ENCODE measurements at places on chromosomes 13 and 19. TPM values are rescaled to one million over a fixed set of nuclear protein-coding genes. Genes with fewer than 3 reads are reported as not detected.
A peak's percentile ranks its signal among the peaks of the same experiment; 100 is the strongest.

GRCh38 chr13:52983836-52984235, 44.8 kb upstream of the OLFM4 start:
- H3K27me3 ChIP-seq: no peaks in the 10 kb centered on the region
- no peaks in the 10 kb centered on the region for H3K4me1 ChIP-seq
- H3K4me3 ChIP-seq: no peak overlapping the region
- no peak overlapping the region for H3K27ac ChIP-seq
- no peaks in the 10 kb centered on the region for H3K36me3 ChIP-seq
- DNase-seq: no peak

Gene ZNF136
- 4.1 TPM for polyA plus RNA-seq

DNA sequence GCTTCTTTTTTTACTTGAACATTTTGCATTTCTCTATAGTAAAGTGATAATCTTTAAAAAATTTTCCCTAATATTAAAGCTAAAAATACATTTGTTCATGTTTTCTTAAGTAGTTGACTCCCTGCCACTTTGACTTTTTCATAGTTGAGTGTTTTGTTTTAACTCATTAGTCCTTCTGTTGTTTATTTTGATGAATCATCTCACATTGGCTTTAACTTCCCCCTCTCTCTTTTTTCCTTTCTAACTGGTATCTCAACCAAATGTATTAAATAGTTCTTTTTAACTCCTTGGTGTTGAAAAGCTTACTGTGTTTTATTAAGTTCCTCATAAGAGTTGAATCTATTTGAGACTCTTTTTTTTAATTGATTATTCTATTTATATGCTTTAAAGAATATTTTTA, 2.8 kb downstream of the TNFSF13B start:
- DNase-seq: no peak
- no peak overlapping the region for H3K27ac ChIP-seq
- H3K4me1 ChIP-seq: peaks cover 34% of the 10 kb centered on the region
- no peaks in the 10 kb centered on the region for H3K27me3 ChIP-seq
- H3K36me3 ChIP-seq: no peaks in the 10 kb centered on the region

- H3K4me1 ChIP-seq: no peaks in the 10 kb centered on the region
- H3K36me3 ChIP-seq: no peaks in the 10 kb centered on the region
- no peaks in the 10 kb centered on the region for H3K27me3 ChIP-seq
Measured at GRCh38 chr13:91546900-91547299, 148.5 kb downstream of the GPC5 start.

Gene CYP2S1
- polyA plus RNA-seq: 5.2 TPM

Gene FGF22
- polyA plus RNA-seq: 0.85 TPM

- H3K4me3 ChIP-seq: no peak overlapping the region
- peaks cover 59% of the 10 kb centered on the region for H3K36me3 ChIP-seq
- no peak for DNase-seq
- H3K4me1 ChIP-seq: no peaks in the 10 kb centered on the region
- no peak overlapping the region for H3K27ac ChIP-seq
- H3K27me3 ChIP-seq: no peaks in the 10 kb centered on the region
Measured at GRCh38 chr19:24051516-24051915, 35.5 kb upstream of the ZNF254 start.

DNA sequence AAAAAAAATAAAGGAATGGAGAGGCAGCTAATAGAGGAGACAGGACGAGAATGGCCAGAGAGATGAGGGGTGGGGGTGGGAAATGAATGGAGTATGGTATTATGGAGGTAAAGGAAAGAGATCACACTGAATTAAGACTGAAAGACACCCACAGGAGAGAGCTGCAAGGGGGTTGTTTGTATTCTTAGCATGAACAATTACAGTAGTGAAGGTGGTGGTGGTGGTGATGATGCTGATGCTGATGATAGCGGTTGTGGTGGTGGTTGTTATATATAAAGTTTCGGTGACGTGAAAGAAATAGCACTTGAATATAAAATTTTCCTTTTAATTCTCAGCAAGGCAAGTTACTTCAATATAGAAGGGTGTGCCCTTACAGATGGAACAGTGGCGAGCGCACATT, 2.8 kb upstream of the ADGRE3 start:
- no peaks in the 10 kb centered on the region for H3K4me1 ChIP-seq
- H3K27ac ChIP-seq: no peak overlapping the region
- no peaks in the 10 kb centered on the region for H3K36me3 ChIP-seq

DNA sequence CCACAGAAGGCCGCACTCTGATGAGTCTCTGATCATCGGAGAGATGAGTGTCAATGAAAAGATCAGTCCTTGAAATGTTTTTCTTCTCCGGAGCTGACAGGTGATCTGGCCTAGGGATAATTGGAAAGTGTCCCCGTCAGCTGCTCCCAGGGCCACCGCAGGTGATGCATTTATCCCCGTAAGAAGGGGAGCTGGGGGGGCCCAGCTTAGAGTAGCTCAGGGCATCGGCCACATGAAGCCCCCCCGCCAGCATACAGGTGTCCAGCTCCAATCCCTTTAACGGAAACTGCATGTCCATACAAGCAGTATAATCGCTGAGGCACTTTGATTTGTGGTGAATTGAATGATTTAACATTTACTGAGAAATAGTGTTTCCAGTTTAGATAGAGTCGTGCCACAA, 27.7 kb downstream of the ATP4B start:
- no peak for DNase-seq
- no peak overlapping the region for H3K4me3 ChIP-seq
- peaks cover 36% of the 10 kb centered on the region for H3K36me3 ChIP-seq
- H3K27me3 ChIP-seq: no peaks in the 10 kb centered on the region
- H3K27ac ChIP-seq: no peak overlapping the region
- H3K4me1 ChIP-seq: no peaks in the 10 kb centered on the region

- H3K4me3 ChIP-seq: no peak overlapping the region
- DNase-seq: no peak
- no peak overlapping the region for H3K27ac ChIP-seq
- H3K27me3 ChIP-seq: no peaks in the 10 kb centered on the region
- no peaks in the 10 kb centered on the region for H3K36me3 ChIP-seq
- H3K4me1 ChIP-seq: no peaks in the 10 kb centered on the region
Measured at GRCh38 chr13:84132491-84132890, 250.2 kb upstream of the SLITRK1 start.

Gene SPTBN4
- polyA plus RNA-seq: 0.75 TPM

Gene SGCG
- polyA plus RNA-seq: 1.9 TPM

DNA sequence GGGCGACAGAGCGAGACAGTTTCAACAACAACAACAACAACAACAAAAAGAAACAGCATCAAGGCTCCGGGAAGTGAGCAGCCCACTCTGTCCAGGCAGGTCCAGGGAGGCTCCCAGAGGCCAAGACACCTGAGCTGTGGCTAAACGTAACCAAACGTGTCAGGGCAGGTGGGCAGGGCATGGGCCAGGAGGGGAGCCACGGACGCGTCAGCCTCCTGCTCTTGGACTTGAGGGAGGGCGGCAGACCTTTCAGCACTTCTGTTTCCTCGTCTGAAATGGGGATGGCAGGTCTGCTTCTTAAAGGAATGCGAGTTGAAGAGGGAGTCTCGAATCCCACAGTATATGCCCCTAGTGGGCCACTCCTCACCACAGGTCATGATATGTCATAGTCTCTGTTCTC, 53.8 kb downstream of the MYO9B start:
- no peak for DNase-seq
- H3K27ac ChIP-seq: no peak overlapping the region
- H3K36me3 ChIP-seq: no peaks in the 10 kb centered on the region
- H3K4me1 ChIP-seq: peaks cover 8% of the 10 kb centered on the region
- H3K27me3 ChIP-seq: no peaks in the 10 kb centered on the region

DNA sequence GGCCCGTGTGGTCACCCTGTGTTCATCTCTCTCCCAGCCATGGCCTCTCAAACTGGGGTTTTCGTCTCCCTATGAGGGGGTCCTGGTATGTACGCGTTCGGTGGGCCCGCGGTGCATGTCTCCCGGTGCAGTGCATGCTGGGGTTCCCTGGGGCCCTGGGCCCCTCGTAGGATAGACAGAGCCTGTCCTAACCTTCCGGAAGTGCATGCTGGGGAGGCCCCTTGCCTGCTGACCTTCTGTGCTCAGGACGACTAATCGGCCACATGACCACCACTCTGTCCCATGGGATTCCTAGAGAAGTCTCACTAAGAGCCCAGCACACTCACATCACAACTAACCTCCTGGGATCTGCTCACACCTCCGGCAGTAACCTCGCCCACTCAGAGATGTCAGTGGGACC, 4.9 kb upstream of the USE1 start:
- DNase-seq: no peak
- no peak overlapping the region for H3K4me3 ChIP-seq
- peaks cover 6% of the 10 kb centered on the region for H3K4me1 ChIP-seq
- no peaks in the 10 kb centered on the region for H3K27me3 ChIP-seq
- H3K27ac ChIP-seq: no peak overlapping the region

Gene AZU1
- 2.0 TPM for polyA plus RNA-seq

Gene C19orf25
- polyA plus RNA-seq: 42.6 TPM

GRCh38 chr13:65339241-65339640, 1890.9 kb downstream of the PCDH9 start:
- no peak overlapping the region for H3K27ac ChIP-seq
- no peaks in the 10 kb centered on the region for H3K27me3 ChIP-seq
- no peak overlapping the region for H3K4me3 ChIP-seq
- no peaks in the 10 kb centered on the region for H3K36me3 ChIP-seq
- H3K4me1 ChIP-seq: no peaks in the 10 kb centered on the region
- DNase-seq: no peak

Gene ZNF835
- polyA plus RNA-seq: 1.2 TPM

DNA sequence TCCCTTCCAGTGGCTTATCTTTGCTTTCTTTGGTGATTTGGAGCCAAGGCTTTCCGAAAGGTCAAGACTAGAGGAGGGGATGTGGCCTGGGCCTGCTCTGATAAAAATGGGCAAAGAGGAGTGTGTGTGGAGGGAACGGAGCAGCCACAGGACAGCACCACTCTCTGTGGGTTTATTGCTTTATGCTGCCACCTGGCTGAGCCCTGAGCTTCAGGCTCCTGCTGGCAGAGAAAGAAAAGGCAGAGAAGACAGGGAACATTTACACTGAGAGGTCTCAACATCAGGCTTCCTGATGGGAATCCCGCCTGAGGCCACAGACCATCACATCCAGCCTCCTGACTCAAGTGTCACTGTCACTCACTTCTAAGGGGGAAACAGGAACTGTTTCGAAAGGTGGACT, 9.2 kb upstream of the GSX1 start:
- H3K27me3 ChIP-seq: no peaks in the 10 kb centered on the region
- no peaks in the 10 kb centered on the region for H3K4me1 ChIP-seq
- DNase-seq: peak; percentile 27
- H3K4me3 ChIP-seq: no peak overlapping the region

- no peak overlapping the region for H3K4me3 ChIP-seq
- H3K27me3 ChIP-seq: no peaks in the 10 kb centered on the region
- H3K4me1 ChIP-seq: no peaks in the 10 kb centered on the region
- H3K27ac ChIP-seq: no peak overlapping the region
Measured at GRCh38 chr13:99004978-99005377, 27.1 kb upstream of the DOCK9 start.

GRCh38 chr13:104043184-104043583, 977.0 kb upstream of the SLC10A2 start:
- H3K4me3 ChIP-seq: no peak overlapping the region
- H3K4me1 ChIP-seq: no peaks in the 10 kb centered on the region

Gene MAP4K1
- 13.1 TPM for polyA plus RNA-seq

Gene CA11
- 13.0 TPM for polyA plus RNA-seq

Gene LGI4
- 1.6 TPM for polyA plus RNA-seq

Gene ZNF284
- polyA plus RNA-seq: 0.62 TPM

- no peaks in the 10 kb centered on the region for H3K27me3 ChIP-seq
- no peaks in the 10 kb centered on the region for H3K4me1 ChIP-seq
- H3K36me3 ChIP-seq: no peaks in the 10 kb centered on the region
- no peak overlapping the region for H3K27ac ChIP-seq
- H3K4me3 ChIP-seq: no peak overlapping the region
Measured at GRCh38 chr13:76397413-76397812, 488.8 kb downstream of the KCTD12 start.

Gene KLHL1
- polyA plus RNA-seq: not detected

Gene NFKBIB
- 60.8 TPM for polyA plus RNA-seq

Gene C2CD4C
- 1.2 TPM for polyA plus RNA-seq

DNA sequence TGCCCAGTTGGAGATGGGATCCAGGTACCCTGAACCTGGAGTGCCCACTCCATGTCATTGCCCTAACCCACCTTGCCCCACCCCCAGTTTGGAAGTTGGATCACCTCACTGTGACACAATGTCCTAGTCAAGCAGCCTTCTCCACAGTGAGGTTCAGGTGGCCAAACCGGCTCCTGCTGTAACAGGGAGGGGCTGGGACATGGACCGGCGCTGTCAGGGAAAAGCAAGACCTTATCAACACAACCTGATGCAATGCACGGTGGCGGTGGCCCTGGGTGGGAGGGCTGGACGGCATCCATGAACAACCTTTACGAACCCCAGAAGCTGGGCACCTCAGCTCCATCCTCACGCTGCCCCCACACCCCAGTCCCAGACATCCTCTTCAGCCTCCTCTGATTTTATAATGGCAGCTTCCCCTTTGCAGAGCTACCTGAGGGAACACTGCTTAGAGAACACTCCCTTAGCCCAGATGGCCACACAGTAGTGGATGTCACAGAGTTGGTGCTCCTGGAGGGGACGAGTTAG, 1.6 kb upstream of the KRTDAP start:
- H3K27ac ChIP-seq: no peak overlapping the region
- H3K4me1 ChIP-seq: peaks cover 15% of the 10 kb centered on the region
- no peak for DNase-seq
- H3K4me3 ChIP-seq: no peak overlapping the region

Gene ZFR2
- 0.05 TPM for polyA plus RNA-seq
